ENCODE measurements at places on chromosomes 13 and 19. TPM values are rescaled to one million over a fixed set of nuclear protein-coding genes. Genes with fewer than 3 reads are reported as not detected.

The INAFM1 gene
- 9.3 TPM for total RNA-seq

The ZNF560 gene
- total RNA-seq = not detected

The ZNF439 gene
- 4.3 TPM for total RNA-seq

The CCDC194 gene
- 2.4 TPM for total RNA-seq

The KLK10 gene
- total RNA-seq = not detected

DNA sequence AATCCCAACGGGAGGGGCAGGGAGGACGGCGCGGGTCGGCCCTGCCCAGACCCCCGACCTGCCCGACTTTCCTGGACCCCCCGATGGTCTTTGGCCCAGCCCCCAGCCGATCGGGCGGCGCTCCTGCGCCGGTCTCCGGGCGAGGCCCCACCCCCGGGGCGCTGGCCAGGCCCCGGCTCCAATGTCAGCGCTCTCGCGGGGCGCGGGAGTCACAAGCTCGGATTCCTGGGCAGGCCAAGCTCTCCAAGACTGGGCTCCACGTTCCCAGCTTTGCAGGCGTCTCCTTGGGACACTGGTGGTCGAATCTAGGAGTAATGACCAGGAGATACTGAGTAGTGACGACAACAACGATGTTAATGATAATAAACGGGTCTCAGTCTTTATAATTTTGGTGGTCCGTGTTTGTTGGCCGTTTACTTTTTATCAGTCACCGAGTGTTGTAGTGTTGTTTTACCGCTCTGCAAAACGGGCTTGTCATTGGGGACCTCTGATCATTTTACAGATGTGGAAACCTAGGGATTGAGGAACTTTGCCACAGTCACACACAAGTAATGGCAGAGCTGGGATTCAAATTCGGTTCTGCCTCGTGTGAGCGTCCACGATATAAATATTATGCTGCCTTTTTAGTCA lies 545 bp downstream of the RAD23A start:
- peak; percentile 47 for DNase-seq

DNA sequence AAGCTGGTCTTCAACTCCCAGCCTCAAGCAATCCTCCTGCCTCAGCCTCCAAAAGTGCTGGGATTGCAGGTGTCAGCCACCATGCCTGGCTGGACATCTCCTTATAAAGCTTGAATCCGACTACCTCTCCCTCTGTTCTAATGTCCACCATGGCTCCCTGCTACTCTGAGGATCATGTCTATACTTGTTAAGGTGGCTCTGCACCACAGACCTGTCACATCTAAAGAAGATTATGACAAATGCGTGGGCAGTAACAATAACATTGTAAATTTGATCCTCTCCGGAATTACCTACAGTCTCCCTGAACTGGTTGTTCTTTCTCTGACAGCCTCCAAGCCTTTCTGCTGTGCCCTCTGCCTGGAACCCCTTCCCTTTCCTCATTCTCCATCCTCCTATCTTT lies 1.8 kb downstream of the NXNL1 start:
- DNase-seq = no peak

- no peak for DNase-seq
Measured at GRCh38 chr13:89982407-89983095, 1364.9 kb upstream of the MIR17HG start.

- no peak for DNase-seq
Measured at GRCh38 chr13:40874138-40874779, 84.8 kb downstream of the SLC25A15 start.

GRCh38 chr13:34939771-34940170 lies 2.3 kb upstream of the NBEA start:
- DNase-seq = no peak

GRCh38 chr13:84446972-84447639 lies 564.8 kb upstream of the SLITRK1 start:
- DNase-seq = no peak

DNA sequence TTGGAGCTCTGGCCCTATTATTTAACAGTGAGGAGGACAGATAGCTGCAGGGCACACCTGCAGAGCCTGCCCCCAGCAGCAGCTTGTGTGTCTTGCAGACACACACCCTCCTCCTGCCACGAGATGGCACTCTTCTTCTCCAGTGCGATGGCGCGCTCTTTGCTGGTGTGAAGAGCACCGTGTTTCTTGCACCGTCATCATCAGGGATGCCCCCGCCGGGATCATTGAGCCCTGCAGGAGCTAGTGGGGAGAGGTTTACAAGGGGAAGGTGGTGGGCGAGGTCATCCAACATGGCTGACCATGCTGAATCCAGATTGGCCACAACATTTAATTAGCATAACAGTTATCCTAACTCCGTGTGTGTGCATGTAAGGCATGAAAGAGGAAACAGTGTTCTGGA lies 105.6 kb downstream of the RAB20 start:
- peak; percentile 50 for DNase-seq

DNA sequence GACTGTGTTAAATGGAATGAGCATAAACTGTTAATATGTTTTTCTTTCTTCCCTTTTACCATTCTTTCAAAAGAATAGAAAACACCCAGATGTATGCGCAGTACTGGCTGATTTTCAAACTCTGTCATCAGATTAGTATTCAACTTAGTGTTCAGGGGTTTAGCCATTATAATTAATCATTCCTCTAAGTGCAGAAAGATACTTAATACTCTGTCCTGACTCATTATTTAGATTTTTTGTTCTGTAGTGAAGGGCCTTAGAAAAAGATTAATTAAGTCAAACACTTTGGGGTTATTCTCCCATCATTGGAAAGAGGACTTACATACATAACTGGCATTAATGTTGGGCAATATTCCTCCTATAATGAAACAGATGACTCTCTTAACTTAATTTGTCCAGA lies 1316.7 kb upstream of the SLC10A2 start:
- DNase-seq = no peak

- DNase-seq = no peak
Measured at GRCh38 chr19:14412324-14412995, 6.7 kb downstream of the DDX39A start.

- DNase-seq = no peak
Measured at GRCh38 chr13:77892491-77892890, 26.1 kb downstream of the EDNRB start.

- DNase-seq = no peak
Measured at GRCh38 chr19:31089681-31090080, 259.6 kb downstream of the TSHZ3 start.

- DNase-seq = no peak
Measured at GRCh38 chr13:51292000-51292565, 47.4 kb upstream of the SERPINE3 start.

DNA sequence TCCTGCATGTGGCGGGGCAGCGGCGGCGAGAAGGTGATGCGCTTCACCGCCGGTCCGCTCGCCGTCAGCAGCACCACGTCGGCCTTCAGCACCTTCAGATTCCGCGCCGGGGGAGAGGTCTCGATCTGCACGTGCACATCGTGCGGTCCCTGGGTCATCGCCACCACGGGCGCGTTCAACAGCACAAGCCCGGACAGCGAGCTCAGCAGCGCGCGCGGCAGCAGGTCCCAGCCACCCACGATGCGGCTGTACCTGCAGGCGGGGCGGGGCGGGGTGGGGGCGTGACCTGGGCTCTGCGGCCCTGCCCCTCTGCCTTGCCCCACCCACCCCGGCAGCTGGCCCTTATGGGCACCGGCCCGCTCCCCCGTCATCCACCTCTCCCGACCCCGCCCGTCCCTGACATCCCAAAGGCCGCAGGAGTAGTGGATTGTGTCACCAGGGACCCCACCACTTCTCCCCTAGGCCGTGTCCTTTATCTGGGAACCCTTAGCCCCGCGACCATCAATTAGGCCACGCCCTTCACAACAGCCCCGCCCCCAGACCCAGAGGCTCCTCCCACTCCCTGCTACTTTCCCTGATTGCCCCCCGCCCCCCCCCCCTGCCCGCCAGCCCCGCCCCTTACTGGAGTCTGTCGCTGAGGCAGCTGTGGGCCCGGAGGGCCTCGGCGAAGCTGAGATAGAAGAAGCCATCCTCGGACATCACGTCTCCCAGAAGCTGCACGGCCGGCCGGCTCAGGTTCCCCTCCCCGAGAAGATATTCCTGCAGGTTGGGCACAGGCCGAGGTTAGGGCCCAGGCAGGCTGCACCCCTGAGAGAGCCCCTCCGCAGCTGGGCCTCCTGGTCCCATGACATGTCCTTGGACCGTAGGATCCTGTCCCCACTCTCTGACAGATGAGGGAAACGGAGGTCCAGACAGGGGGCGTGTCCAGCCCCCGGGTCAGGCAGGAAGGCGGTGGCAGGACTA lies 6.1 kb downstream of the IL4I1 start:
- DNase-seq = peak; percentile 28

GRCh38 chr13:48575031-48575430 lies 42.2 kb upstream of the RCBTB2 start:
- no peak for DNase-seq

GRCh38 chr13:44048326-44048725 lies 168.6 kb downstream of the LACC1 start:
- DNase-seq = no peak

Data from activated T-helper 2 cell treated with anti-CD3 and anti-CD28 coated beads, Interferon-gamma antibody, Interleukin-2, Interleukin-4, amounts not matched to agents 10 μg/mL and 5 μg/mL and 100 μg/mL, durations not matched to agents 14 hours and 24 hours and 36 hours (primary cell).